Vagina (tissue), 2 donors: ENCODE measurements at places on chromosomes 3 and 15. TPM values are rescaled to one million over a fixed set of nuclear protein-coding genes. Genes with fewer than 3 reads are reported as not detected.

The CLRN1 gene
- total RNA-seq, result not detected

The C3orf80 gene
- total RNA-seq, result not detected

The FBXW12 gene
- not detected for total RNA-seq

The GPR176 gene
- 5.4 TPM for total RNA-seq

GRCh38 chr3:186614597-186615483, 2.0 kb downstream of the AHSG start:
- no peak for DNase-seq

GRCh38 chr3:17039594-17039993, 154.8 kb downstream of the PLCL2 start:
- DNase-seq, result no peak

DNA sequence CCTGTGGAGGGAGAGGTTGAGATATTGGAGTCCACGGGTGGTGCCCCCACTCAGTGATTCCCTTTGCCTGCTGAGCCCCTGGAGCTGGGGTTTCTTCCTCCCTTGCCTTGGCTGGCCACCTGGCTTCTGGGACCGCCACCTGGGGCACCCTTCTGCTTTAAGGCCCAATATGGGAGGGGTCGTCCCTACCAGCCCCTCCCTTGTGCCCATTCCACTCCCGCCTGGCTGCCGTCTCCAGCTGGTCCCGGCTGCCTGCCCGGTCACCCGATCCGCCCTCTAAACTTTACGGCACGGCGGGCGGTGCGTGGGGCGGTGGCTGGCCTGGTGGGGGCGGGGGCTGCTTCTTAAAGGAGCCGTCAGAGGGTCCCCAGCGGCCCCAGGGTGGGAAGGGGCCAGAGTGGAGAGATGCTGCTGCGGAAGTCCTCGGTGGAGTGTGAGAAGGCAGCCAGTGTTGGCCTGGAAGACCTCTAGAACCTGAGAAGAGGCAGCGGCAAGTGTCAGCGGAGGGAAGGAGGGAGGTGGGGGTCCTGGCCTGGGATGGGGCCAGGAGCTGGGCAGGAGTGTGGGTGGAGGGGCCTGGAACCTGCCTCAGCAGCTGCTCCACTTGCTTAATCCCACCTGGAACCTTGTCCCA, 1.6 kb upstream of the SEMA3B start:
- DNase-seq, result no peak

GRCh38 chr3:180680097-180680430, 775 bp upstream of the CCDC39 start:
- no peak for DNase-seq

DNA sequence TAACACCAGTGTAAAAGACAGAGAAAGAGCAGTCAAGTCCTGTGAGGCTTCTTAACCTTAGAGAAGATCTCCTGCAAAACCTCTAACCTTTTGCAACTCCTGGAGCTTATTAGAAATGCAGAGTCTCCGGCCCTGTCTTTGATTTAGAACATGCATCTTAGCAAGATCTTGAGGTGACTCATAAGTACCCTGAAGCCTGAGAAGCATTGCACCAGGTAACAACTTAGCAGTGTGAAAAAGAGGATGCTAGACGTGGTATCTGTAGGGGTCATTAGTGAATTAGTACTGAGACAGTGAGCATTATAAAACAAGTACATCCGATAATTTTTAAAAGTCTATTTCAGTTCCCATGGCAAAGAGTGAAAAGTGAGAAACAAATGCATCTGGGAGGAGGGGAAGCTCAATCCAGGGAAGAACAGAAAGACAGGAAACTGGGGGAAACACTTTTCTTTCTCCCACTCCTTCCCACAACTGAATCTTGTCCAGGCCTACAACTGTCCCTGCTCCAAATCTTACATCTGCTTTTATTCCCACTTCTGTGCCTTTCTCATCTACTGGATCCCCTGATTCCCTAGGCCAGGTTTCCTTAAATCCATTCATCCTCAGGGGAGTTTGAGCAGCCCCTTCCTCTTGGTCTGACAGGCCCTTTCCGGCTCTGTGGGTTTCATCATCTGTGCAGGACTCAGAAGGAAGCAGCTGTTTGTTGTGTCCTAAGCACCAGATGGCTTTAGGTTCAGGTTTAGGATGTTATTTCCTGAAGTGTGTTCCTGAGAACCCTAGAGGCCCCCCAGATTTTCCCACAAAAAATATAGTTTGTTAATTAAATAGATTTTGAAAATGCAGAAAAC, 128.1 kb upstream of the IL12A start:
- DNase-seq, result no peak

DNA sequence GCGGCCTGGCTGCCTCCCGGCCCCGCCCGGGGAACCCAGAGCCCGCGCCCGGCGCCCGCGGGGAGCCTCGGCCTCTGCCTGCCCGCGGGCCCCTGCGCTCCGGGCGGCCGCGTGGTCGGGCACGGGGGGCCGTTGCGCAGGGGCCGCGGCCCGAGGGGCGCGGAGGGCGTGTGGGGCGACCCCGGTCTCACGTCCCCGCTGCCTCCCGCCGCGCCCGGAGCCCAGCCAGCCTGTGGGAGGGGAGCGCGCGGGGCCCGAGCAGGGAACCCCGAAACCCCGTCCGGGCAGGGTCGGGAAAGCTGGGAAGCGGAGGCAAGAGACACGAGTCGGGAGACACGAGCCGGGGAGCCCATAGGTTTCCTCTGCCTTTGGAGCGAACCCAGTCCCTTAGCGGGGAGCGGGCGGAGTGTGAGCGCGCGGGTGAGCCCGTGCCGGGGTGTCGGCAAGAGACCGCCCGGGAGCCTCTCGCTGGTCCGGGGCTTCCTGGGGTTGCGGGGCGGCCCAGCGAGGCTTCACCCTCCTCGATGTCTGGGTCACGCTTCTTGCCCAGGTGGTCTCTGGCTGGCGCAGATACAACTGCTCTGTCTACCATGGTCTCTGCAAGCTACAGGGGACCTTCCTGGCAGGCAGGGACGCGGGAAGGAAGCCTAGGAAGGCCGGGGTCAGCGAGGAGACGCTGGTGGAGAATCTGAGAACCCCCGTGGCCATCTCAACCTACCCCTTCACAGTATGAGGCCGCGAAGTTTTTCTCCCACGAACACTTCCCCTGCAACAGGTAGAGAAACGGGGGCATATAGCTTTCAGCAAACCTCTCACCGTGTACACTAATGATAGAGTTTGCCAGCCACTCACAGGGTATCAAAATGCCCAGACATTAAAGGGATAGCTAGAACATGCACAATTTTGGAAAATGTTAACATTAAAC, 586 bp downstream of the LRRK1 start:
- peak; percentile 86 for DNase-seq

DNA sequence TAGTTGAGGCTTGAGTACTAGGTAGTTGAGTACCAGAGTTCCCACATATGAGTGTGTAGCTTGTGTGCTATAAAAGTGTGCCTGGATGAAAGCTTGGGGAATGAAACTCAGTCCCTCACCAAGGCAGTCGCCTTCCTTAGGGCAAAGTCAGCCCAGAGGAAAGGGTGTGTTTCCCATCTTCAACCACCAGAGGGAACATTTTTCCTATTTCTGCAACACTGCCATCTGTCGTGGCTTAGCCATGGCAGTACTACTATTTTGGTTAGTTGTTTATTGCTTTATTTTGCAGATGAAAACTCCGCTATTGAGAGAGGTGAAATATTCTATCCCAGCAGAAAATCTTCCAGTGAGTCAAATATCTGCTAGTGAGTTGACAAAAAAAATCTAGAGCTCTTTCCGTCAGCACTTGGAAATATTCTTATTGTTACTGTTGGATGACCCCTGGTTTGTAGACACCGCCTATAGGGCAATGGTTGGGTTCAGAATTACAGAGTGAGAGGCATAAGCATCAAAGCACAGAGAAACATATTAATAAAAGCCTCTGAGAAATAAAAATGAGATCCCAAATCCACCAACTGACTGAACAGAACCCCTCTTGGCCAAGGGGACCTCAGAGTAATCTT, 239.9 kb downstream of the CPNE4 start:
- no peak for DNase-seq

GRCh38 chr3:37668431-37668817, 193.3 kb upstream of the CTDSPL start:
- DNase-seq, result no peak

- no peak for DNase-seq
Measured at GRCh38 chr3:14957925-14958324, 10.5 kb downstream of the NR2C2 start.

DNA sequence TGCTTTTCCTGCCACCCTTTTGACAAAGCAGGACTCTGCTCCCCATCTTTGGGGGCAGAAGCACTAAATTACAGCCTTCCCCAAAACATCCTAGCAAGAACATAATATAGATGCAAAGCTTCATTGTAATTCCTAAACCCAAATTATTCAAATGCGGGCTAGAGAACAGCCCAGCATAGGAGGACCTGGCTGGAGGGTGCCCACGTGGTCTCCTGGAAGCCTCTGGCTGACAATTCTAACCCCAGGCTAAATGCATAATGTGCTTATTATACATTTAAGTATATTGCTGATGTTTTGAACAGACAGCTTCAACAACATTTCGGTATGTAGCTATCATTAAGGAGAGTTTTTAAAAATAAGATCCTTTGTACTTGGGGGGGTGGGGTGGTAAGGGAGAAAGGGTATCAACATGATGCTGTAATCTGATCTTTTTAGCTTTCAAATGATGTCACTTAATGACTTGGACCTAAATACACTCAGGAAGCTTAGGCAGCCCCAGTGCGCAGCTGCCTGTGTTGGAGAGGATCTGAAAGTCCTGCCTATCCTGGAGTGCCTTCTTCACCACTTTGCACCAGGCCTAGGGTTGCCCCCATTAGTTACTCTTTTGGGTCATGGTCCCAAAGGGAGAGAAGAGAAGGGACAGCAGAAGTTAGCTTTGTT, 57.2 kb upstream of the USP3 start:
- no peak for DNase-seq

GRCh38 chr3:52197499-52197841, 490 bp upstream of the ALAS1 start:
- DNase-seq, result no peak

DNA sequence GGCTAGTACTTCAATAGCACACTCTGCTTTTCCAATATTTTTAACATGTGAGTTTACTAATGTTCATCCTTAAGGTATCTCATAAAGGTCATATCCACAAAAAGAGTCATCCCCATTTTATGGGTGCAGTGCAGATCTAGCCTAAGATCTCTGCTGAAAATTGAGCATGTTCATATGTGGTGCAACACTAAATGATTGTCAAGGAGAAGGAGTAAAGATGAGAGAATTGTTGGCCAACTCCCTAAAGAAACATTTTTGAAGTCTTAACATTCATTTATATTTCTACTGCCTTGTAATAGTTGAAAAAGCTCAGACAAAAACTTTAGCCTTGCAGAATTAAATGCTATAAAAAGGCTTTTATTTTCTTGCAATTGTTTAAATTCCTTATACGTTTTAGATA, 1159.6 kb downstream of the TBL1XR1 start:
- no peak for DNase-seq

GRCh38 chr3:109161487-109162123, 25.1 kb downstream of the C3orf85 start:
- no peak for DNase-seq

DNA sequence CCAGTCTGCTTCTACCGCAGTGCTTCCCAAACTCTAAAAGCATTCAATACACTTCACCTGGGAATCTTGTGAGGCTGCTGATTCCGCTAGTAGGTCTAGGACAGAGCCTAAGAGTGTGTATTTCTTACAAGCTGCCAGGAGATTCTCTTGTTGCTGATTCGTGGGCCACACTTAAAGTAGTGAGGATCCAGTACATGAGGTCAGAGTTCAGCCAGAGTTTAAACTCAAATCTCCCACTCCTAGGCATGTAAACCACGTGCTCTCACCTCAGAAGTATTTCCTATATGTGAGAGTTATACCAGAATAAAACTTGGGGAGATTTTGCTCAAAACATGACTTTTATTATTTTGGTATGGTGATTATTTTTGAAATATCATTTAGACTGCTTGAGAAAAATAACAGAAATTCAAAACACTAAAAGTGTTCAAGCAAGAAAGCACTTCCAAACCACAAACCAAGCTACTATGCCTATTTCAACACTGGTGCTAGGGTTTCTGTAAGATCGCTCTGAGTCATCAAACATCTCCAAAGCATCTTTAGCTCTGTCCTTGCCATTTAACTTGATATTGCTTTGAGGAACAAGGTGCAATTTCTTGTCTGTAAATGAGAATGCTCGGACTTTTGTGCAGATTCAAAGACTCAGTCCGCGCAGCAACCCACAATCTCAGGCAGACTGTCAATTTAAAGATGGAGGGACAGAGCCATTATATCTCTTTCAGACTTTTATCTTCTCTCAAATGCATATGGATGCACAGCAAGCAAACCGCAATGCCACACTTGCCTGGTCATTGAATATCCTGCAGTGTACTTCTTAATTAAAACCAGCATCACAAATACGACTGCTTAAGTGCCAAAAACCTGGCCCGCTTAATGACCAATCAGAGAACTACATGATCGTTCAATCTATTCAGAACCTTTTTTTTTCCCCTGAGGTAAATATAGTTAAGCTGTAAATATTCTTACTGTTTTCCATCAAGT, 59.8 kb downstream of the AGTR1 start:
- no peak for DNase-seq
